Calu3 (cell line): ENCODE measurements at places on chromosomes 11 and 22.

DNA sequence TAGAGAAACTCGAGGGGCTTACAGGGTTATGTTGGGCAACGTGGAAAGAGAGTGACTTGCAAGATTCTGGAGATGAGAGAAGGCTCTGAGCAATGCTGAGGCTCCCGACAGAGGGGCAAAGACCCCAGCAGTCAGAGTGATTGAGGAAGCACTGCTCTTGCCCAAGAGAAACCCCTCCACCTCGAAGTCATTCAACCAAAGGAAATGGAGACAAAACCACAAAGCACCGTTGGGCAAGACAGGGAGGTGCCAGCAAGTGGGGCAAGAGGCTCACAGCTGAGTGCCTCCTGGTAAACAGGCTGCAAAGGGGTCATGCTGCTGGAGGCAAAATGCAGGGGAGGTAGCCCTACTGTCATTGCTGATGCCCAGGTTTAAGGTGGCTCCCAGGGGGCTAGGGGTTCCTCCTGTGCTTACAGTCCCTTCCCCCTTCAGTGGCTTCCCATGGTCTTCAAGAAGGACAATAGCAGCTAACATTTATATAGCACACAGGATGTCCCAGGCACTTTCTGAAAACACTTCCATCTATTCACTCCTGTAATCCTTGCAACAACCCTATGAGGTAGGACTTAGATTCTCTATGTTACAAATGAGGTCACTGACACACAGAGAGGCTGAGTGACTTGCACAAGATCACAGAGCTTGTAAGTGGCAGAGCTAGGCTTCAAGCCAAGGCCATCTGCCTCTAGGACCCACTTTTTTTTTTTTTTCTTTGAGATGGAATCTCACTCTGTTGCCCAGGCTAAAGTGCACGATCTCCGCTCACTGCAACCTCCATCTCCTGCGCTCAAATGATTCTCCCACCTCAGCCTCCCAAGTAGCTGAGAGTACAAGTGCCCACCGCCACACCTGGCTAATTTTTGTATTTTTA, 18.1 kb upstream of the MYH9 start:
- DNase-seq: peak; percentile 40

DNA sequence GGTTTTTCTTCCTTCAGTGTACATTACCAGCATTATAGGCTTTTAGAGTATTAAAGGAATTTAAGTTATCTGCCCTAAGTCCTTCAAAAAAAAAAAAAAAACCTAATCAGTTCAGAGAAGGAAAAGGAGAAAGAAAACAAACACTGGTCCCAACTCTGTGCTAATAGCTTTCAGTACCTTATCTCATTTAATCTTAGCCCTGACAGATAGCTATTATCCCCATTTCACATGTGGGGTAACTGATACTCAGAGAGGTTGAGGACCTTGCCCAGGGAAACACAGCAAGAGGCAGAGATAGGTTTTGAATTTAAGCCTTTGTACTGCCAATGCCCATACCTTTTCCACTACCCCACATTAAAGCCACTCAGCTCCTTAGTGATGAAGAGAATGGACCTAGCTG, 43.4 kb downstream of the FAT3 start:
- DNase-seq: no peak

DNA sequence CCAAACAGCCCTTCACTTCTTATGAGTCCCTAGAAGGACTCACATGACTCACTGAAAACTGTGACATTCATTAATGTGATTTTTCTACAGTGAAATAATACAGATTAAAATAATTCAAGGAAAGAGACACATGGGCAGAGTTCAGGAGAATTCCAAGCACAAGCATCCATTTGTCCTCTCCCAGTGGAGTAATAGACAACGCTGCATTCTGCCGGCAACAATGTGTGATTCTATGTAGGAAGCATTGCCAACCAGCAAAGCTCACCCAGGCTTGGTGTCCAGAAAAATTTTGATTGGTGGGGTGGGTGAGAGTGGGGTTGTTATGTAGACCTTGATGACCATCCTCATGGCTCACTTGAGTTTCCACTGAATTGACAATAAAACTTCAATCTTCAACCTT, 123.9 kb downstream of the VPREB1 start:
- DNase-seq: no peak

DNA sequence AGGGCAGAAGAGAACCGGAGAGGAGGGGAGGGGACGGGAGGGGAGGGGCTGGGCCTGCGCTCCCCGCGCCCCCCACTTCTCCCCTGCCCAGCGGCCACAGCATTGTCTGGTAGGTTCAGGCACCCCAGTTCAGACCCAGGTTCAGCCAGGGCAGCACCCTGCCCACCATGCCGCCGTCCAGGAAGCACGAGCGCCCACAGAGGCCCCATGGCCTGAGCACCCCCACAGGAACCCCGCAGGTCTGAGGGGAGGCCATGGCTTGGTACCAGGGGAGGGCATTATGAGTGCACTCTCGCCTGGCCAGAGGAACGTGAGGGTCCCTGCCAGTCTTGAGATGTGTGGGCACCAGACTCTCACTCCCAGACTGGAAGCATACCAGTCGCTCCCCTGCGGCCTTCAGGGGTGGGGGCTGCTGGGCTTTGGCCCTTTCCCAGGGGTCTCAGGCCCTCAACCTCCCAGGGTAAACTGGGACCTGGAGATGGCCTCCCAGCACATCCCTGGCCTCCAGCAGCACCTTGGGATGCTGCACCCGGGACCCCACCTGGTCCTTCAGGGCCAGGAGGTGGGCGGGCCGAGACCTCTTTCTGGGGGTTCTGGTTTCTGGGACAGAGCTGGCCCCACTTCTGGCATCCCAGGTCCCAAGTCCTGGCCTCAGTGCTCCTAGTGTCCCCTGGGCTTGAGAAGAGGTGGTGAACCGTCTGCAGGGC, 597 bp upstream of the PLXNB2 start:
- no peak for DNase-seq

DNA sequence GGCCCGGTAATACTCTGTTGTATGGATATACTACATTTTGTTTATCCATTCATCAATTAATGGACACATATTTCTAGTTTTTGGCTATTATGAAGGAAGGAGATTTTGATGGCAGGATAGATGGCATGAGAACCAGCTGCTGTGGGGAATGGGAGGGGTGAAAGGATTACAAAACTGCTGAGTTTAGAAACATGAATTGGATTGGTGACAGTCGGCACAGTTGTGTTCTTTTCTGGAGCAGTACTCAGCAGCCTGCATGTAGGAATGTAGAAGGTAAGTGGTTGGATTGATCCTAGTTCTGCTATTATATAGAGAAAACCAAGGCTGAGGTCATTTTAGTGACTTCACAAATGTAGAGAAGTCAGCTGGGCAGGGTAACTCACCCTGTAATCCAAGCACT, 7.1 kb downstream of the PAAF1 start:
- DNase-seq: no peak

DNA sequence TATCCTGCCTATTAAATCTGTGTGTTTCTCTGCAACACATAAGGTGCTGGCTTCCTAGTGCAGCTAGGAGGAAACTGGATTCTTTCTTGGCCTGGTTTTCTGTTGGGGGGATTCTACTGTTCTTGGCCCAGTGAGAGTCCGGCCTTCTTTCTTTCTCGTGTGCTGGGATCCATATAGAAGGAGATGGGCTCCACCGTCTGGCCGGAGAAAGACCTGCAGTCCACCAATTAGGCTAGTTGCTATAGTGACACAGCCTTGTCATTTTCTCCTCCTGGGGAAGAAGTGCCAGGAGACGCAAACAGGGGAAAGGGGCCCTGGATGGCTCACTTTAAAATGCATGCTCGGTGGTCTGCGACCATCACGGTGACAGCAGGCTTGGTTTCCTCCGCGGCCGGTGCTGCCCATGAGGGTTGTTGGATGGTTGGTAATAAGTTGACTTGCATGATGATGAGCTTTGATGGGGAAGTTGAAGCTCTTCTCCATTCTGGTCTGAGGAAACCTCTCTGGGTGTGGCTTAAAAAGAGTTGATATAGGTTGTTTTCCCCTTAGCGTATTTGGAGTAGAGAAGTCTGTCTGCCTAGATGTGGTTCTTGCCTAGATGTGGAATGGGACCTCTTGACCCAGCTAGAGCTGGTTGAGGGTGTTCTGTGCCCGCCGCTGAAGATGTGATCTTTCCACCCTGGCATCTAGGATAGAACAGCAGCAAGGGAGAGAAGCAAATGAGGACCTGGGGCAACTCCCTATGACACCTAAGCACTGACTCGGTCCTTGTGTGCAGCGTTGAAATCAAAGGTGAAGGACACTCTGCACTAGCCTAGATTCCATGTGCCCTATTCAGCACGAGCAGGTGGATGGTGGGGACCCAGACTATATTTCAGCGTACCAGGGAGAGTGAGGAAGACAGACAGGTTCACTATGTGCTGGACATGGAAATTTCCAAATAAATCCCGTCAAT, 1335.0 kb downstream of the BRD1 start:
- DNase-seq: peak; percentile 55

DNA sequence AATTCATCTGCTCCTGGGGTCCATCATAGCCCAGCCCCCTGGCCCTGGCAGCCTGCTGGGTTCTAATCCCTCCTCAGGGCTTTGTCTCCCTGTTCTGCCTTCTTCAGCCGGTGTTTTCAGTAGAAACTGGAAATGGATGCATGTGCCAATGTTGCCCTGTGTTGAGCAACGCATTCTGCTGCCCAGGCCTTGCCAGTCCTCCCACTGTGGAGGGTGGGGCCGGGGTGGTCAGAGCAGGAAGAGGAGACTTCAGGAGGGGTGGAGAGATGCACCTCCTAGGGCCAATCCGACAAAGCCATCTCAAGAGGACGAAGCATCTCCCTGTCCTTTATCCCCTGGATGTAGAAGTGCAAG, 27.6 kb upstream of the ZBTB16 start:
- DNase-seq: no peak
